ENCODE measurements at places on chromosomes 3 and 15.

DNA sequence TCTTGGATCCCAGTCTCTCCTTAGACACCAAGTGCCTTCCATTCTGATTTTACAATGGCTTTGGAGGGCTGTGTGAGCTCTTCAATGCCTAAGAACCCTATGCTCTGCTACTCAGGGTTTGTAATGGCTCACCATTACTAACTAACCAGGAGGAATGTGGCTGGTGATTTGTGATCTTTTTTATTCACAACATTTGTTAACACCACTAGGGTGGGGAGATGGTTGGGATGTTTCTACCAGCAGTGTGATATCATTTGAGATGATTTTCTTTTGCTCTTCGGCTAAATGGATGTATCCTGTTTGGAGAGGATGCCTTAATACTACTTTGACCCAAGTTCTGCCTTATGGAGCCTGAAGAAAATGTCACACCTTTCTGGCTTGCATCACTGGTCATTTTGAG lies 226.9 kb downstream of the MFSD1 start:
- no peak for DNase-seq

DNA sequence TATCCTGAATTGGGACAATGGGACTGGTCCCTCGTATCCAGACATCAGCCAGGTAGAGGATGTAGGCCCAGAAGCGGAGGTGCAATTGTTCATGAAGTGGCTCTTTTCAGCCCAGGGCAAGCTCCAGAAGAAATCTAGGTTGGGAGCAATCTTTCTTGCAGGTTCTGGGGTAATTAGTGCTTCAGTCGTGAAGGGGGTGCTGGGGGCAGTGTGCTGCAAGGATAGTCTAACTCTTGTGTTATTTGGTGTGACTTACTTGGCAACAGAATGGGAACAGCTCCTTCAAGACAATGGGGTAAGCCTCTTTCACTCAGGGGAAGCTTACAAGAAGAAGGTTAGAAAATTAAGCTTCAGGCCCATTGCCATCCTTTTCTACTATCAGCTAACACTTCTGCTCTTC lies 273.0 kb downstream of the DIPK2A start:
- no peak for DNase-seq

DNA sequence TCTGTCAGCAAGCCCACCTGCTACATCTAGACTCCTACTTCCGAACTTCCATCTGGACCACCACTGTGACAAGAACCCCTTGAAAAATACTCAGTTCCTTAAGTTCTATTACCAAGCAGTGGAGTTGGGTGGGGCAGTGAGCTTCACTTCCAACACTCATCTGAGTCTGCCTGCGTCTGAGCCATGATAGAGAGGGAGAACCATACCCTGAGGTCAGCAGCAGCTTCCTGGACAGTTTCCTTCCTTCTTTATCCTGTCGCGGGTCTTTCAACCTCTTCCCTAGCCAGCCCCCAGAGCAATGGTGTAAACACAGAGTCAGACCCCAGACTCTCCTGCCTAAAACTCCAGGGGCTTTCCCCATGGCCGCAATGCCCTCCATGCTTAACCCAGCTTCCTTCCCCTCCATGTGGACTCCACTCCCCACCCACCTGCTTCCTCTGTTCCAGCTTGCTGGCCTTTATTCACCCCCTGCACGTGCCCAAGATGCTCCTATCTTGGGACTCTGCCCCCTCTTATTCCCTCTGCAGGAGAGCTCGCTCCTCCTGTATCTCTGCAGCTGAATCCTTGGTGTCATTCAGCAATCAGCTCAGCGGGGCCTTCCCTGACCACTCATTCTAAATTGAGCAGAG lies 211.2 kb downstream of the SHQ1 start:
- no peak for DNase-seq

- peak; percentile 75 for DNase-seq
Observed at GRCh38 chr15:71780115-71780976, 30.0 kb upstream of the NR2E3 start.

DNA sequence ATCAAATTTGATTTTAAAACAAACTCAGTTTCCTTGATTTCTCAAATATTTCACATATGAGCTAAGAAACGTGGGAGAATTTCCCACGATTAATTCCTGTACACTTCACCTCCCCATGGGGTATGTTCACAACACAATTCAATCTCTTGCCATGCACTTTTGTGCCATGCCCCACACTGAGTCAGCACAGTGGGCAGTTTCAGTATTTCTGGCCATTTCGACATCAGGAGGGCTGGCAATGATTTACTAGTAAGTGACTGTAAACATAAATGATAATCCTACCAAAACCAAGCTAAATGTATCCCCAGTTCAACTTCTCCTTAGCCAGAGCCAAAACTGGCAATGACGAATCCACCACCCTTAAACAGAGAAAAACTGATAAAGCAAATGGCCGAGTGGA lies 293.6 kb downstream of the FGF12 start:
- no peak for DNase-seq

GRCh38 chr3:23387286-23387918 lies 184.3 kb downstream of the UBE2E2 start:
- DNase-seq: no peak

GRCh38 chr3:158918008-158918407 lies 116.2 kb downstream of the MFSD1 start:
- peak; percentile 54 for DNase-seq

DNA sequence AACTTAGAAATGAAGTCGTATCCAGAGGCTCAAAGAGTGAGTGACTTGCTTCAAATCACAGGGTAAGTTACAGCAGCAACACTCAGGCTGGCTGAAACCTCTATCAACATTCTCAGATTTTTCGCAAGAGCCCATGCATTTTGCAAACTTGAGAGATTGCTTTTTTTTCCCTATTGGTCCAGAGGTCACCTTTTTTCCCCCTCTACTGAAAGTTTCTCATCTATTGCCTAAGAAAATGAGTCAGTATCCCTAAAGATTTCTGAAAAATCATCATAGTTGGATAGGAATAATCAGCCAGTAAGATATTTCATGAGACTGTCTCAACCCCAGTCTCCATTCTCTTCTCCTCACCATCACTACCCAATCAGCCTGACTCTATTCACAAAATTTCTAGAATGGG lies 410.6 kb downstream of the FOXP1 start:
- DNase-seq: no peak

DNA sequence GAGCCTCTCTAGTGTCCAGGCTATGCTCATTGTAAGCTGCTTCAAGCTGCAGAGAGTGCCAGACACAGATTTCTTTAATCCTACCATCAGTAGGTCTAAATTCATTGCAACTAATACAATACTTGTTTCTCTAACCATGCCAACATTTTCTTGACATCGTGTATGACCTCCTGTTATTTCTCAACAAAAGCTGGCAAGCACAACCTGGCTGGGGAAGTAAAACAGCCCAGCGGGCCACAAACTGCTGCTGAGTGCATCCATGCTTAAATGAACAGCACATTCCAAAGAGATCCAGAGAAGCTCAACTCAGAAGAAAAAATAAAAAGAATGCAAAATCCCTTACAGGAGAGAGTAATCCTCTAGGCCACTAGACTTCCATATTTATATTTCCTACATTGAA lies 36.5 kb downstream of the GMNC start:
- DNase-seq: no peak

DNA sequence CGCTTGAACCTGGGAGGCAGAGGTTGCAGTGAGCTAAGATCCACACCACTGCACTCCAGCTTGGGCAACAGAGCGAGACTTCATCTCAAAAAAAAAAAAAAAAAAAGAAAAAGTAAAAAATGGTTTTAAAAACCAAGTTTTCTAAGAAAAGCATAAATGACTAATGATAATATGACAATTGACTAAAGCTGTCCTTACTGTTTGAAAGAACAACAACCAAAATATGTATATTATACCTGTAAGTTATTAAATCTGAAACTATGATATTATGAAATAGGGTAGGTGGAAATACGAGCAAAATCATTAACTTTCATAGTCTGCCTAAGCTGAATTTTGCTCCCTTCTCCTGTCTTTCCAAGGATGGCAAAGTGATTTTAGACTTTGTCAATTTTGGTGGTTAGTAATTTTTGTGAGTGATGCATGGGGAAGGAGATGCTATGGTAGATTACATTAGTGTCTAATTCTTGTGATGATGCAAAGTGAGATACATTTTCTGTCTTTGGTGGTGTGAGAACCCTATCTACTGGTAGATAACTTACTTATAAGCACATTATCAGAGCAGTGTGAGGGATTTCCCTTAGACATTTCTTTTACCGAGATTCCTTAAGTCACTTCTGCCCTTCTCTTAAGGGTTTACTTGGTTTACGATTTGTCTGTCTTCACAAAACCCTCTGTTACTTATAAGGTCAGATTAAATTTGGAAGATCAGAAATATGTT lies 10.6 kb upstream of the CHD2 start:
- DNase-seq: no peak

DNA sequence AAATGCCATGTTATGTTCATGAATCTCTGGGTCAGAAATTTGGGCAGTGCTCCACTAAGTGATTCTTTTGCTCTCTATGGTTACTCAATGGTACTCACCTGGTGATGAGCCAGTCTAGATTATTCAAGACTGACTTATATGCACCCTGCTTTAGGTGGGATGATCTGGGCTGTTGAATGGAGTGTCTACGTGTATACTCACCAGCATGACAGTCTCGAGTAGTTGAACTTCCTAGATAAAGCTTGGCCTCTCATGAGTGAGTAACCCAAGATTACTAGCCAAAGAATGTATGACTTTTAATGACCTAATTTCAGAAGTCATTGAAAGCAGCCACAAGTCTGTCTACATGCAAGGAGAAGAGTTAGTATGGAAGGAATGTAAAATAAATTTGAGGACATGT lies 77.5 kb upstream of the CADM2 start:
- DNase-seq: no peak

DNA sequence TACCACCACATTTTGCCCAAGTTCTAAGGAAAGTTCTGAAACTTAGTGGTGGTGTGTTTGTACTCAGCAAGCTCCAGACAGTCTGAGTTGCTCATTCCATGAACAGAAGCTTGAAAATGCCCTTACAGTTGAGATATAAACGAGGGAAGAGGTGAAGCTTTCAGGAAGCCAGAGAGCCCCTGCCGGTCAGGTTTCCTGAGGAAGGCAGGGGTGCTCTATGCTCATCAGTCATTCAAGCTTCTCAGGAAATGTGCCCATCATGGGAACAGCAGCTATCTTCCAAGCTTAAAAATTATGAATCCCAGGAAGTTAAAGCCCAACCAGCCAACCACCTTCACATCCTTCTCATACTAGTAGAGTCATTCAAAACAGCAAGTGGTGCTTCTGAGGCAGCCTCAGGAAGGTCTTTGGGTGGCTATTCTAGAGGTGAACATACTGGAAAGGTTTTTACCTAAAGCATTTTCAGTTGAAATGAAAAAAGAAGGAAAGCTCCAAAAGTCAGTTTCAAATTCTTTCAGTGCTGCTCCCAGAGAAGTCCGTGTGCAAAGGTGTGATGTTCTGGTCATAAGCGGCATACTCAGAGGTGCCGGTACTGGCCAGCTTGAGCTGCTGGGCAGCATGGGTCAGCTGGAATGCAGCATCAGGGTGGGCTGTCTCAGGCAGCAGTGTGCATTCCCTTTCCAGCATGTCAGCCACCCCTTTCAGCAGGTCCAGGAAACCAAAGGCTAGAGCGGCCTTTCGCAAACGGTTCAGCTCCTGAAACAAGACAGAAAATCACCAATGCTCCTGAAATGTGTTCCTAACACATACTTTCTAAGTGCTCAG lies 31.8 kb downstream of the INTS14 start:
- DNase-seq: no peak

GRCh38 chr15:82177291-82178010 lies 85.1 kb downstream of the EFL1 start:
- no peak for DNase-seq

GRCh38 chr15:100338971-100339444 lies 2.8 kb downstream of the ADAMTS17 start:
- peak; percentile 75 for DNase-seq

DNA sequence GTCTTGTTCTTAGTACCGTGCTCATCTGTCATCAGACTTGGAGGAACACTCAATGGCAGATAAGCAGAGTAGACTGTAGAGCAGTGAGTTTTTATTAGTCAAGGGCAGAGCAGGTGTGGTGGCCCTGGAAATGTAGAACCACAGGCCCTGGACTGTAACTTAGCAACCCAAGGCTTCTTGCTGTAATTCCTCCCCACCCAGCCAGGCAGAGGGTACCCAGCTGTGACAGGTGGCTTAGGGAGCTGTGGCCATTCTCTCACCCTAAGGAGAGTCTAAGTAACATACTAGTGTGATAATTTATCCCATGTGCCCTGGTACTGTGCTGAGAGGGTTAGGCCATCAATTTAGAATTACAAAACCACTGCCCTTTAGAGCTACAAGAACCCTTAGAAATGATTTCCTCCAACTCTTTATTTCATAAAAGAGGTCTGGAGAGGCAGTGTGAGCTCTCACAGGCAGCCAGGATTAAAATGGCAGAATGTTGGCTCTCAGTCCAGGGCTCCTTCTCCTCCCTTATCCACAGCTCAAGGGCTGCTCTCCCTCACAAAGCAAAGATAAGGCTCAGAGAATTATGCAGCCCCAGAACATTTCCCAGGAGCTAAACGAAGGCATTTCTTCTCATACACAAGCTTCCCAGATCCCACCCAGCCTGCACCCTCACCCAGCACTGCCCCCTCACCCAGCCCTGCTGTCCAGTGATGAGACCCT lies 3.0 kb downstream of the POMGNT2 start:
- no peak for DNase-seq

DNA sequence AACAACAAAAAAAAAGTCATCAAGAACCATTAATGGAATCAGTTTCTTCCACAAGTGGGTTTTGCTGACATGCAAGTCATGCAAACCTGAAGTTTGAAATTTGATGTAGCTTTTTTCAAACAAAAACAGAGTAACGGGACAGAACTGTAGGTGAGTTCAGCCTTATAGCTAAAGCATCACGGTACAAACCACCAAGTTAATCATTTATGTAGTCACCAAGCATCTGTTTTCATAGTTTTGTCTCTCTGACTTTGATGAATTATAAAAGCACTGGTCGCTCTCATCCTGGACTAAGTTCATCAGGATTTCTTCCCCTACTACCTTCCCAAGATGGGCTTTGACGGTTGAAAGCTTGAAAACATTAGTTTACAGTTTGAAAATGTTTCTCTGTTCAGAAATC lies 117.0 kb upstream of the SAMMSON start:
- no peak for DNase-seq

- DNase-seq: no peak
Observed at GRCh38 chr3:173403376-173403775, 5.8 kb downstream of the NLGN1 start.

DNA sequence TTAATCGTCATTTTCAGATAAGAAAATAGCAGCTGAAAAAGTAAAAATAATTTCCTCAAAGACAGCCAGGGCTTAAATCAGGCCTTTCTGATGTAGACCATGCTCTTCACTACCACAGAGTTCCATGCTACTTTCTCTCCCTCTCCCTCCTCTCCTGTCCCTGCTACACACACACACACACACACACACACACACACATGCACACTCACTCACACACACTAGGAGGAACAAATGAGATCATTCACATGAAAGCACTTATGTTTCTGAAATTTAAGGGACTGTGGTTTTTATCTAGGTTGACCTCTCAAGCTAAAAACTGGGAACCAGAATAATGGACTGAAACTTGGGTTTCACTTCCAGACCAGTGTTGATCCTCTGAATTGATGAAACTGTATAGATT lies 4.1 kb upstream of the PSMA4 start:
- no peak for DNase-seq

All from NT2/D1 (cell line).